ENCODE measurements at places on chromosomes 5 and 9.

- DNase-seq, result peak; percentile 48
These were observed 186.9 kb downstream of the AUH start for GRCh38 chr9:91174772-91175171.

DNA sequence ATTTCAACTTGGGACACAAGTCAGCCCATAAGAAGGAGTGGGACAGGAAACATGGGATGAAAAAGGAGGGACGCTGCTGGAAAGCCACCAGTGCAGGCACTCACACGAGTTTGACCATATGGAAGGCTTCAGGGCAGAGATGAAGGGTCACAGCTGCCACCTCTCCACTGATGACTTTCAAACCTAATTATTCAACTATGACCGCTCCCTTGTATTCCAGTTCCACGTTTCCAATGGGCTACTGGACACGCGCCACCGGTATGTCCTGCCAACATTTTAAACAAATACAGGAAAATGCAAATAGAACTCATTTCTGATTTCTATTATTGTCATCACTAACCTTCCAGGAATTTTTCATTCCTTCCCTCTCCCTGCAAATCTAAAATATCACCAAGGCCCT, 134.7 kb downstream of the SLC1A3 start:
- no peak for DNase-seq

- DNase-seq, result no peak
These were observed 78.9 kb downstream of the PARP8 start for GRCh38 chr5:50745221-50745910.

GRCh38 chr9:89323390-89323789, 5.1 kb downstream of the SECISBP2 start:
- no peak for DNase-seq

DNA sequence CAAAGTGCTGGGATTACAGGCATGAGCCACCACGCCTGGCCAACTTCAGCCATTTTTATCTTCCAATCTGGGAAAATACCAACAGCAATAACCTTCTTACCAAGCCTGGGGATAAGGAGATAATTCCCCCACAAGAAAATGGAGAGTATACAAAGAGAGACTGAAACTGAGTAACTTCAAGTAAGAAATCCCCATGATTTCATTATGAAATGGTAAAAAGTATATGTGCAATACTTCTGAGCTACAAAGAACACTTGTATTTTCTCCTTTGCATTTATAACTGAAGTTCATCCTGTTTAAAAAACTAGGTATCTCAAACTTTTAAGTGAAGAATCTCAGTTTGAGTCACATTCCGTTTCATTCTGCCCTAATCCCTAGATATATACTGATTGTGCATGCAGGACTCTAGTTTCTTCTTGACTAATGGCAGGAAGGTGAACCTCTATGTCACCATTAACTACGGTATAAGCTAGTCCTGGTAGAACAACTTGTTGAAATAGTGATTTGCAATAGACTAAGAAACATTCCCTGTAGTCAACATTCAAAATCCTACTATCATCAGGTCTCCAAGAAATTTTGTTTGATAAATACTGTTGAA, 2071.4 kb downstream of the MAT2B start:
- DNase-seq, result no peak

GRCh38 chr5:176719113-176719739, 71.9 kb downstream of the TSPAN17 start:
- no peak for DNase-seq

GRCh38 chr5:111748304-111748763, 8.7 kb downstream of the NREP start:
- DNase-seq, result peak; percentile 8

GRCh38 chr5:2371419-2371710, 380.1 kb downstream of the IRX2 start:
- no peak for DNase-seq

- DNase-seq, result no peak
These were observed 381.6 kb downstream of the EFNA5 start for GRCh38 chr5:107289030-107289714.

DNA sequence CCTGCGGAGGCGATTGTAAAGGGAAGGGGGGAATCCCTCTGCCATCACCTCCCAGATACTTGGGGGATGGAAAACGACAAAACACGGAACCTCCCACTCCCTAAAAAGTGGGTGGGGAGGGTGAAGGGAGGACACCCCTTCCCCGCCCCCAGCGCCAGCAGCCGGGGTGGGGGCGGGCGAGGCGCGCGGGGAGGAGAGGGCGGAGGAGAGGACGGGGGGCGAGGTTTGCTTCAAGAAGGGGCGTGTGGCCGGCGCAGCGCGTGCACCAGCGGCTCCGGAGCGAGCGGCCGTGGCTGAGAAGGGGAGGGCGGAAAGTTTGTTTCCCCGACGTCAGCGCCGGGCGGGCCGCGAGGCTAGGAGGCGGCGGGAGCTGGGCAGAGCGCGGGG, at the start of gene PRRX2:
PRRX2 (plus strand) TSS at position 259 of the 387 bp plus-strand sequence. CDS start 221 bp downstream, outside the sequence.
- peak; percentile 49 for DNase-seq

DNA sequence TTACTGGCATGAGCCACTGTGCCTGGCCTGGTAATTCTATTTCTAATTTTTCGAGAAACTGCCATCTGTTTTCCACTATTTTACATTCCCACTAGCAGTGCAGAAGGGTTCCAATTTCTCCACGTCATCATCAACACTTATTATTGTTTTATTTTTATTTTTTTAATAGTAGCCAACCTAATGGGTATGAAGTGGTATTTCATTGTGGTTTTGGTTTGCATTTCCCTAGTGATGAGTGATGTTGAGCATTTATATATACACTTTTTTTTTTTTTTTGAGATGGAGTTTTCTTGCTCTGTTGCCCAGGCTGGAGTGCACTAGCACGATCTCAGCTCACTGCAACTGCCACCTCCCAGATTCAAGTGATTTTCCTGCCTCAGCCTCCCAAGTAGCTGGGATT, 28.3 kb downstream of the WWC1 start:
- no peak for DNase-seq

DNA sequence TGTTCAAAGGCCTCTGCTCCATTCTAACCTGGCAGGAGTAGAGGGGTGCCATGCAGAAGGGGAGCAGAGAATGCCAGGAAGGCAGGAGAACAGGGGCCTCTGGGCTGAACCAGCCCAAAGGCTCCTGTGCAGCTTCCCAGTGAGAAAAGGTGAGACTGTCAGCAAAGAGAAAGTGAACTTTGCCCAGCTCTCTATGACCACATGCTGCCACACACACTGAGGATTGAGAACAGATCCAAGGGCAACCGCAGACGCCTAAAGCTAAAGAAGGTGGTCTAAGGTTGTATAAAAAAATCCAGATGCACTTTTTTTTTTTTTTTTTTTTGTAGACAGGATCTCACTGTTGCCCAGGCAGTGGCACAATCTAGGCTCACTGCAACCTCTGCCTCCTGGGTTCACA, 51.4 kb downstream of the ALDH7A1 start:
- no peak for DNase-seq

- DNase-seq, result no peak
These were observed 1.3 kb downstream of the RAI14 start for GRCh38 chr5:34657274-34657921.

GRCh38 chr5:108315829-108316228, 66.1 kb downstream of the FBXL17 start:
- no peak for DNase-seq

DNA sequence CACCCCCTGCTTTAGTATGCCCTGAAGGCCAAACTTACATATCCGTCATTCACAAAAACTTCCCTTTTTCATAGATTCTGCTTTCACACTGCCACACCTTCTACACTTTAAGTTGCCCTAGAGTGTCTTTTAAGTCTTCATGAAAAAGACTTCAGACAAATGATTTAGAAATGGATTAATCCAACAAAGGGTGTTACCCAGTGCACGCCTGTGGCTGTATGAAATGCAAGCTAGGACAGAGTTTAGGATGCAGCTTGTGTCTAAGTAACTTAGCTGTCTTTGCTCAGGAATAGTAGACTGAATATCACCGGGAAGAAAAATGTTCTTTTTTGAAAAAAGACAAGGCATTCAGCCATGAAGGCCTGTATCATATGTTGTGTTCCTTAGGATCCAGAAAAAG, 210.0 kb downstream of the MPDZ start:
- no peak for DNase-seq

GRCh38 chr5:89342106-89342876, 459.3 kb upstream of the MEF2C start:
- DNase-seq, result no peak

DNA sequence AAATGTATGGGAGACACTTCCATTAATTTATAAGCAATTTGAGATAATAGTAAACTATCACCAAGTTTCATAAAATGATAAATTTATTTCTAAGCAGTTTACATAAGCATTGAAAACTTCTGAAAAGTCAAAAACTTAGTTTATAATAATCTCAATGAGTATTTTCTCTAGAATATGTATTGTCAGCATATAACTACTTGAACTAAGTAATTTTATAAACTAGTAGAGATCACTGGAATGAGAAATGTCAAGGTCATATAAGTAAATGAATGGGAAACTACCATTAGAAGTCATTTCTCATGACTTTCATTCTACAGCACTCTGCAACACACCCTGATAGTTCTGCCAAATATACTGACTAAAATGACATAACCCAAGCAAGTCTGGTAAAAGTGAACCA, 3.4 kb downstream of the TBCA start:
- no peak for DNase-seq

DNA sequence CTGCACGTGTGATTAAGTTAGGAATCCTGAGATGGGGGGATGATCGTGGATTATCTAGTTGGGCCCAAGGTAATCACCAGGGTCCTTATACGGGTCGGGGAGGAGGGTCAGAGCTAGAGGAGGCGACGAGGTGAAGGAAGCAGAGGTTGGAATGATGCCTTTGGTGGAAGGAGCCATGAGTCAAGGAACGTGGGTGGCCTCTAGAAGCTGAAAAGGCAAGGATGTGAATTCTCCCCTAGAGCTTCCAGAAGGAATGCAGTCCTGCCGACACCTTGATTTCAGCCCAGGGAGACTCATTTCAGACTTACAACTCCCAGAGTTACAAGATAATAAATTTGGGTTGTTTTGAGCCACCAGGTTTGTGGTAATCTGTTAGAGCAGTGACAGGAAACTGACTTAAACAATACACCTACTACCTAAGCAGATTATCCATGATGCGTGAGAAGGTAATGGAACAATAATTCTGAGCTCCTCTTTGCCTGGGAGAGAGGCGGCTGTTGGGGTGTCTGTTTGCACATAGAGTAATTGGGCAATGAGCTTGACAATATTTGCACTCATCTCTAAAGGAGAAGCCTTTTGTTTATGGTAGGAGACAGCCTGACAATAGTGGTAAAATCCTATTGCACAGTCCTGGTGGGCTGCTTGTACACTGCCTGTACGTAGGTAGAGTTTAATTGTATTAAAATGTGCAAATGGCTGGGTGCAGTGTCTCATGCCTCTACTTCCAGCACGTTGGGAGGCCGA, 129.3 kb upstream of the IER5L start:
- no peak for DNase-seq

DNA sequence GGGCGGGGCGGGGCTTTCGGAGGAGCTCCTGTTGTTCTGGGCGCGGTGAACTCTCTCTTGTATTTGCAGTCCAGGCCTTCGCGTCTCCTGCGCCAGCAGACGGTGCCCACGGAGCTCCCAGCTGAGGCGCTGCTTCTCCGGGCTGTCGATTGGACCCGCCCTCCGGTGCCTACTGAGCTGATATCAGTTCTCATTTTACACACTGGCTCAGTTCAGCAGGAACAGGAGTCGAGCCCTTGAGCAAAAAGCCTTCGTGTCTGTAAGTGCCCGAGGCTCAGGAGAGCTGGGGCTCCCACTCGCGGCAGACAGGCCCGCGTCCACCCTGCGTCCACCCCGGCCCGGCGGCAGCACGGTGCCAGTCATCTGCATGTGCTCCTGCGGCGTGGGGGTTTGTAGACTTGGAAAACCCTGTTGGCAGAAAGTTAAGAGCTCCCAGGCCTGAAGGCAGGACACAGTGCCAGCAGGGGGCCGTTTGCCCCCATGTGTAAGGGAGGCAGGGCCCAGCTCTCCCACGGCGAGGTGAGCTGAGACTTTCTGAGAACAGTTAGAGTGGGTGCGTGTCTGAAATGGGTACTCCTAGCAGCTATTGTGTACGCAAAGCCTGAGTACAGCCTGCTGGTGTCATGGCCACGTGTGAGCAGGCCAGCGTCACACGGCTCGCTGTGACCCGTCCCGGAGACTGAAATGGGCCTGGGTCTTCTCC, 231.5 kb downstream of the FANCC start:
- no peak for DNase-seq

DNA sequence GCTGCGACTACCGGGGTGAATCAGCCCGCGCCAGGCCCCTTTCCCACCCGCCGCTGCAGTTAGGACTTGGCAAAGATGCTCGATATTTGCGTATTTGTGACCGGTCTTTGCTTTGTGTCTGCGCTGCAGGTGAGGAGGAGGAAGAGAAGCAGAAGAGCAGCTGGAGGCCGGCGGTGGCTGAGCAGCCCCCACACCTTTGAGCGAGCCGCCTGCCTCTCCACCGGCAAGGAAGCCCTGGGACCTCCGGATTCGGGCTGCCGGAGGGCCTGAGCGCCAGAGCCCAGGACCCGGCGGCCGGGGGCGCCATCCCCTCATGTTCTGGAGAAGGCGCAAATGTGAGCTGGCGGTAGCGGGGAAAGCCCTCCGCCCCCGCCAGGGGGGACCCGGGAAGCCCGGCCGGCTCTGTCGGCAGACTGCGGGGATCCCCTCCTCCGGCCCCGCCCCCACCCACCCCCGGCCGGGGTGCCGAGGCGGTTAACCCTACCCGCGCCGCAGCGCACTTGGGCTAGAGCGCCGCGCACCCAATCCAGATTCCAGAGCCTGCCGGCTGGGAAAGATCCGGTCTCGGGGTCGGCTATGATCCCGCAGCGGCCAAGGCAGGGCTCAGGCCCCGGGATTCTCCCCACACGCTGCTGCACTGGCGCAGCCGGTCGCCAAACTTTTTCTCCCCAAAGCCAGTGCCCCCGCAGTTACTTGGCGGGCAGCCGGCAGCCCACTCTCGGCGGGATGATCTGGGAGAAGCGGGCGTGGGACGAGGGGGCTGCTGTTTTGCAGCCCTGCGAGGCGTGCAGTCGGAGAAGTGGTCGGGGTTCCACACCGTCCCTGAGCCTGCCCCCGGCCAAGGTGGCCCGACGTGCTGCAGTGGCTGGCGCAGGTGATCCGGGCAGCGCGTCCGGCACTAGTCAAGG, 800 bp upstream of the KCNN2 start:
- no peak for DNase-seq

DNA sequence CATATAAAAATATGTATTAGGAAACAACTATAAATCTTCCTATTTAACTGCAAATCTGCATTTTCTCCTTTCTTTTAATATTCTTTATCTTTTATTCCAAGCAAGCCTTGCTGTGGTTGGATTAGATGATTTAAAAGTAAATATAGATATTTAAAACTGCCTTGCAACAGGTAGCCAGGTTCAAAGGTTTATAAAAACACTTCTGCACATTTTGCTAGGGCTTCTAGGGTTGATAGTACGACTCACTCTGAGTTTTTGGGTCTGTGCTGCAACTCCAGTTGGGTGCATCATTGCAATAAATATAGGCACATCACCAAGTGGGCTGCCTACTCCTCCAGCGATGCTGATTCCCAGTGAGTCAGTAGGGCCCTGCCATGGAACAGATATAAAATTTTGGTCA, 167.7 kb downstream of the MPDZ start:
- DNase-seq, result no peak

GRCh38 chr5:132250547-132250946, 6.9 kb upstream of the PDLIM4 start:
- DNase-seq, result no peak
